ENCODE measurements at places on chromosomes 7 and 10. TPM values are rescaled to one million over a fixed set of nuclear protein-coding genes. Genes with fewer than 3 reads are reported as not detected.

- DNase-seq = no peak
Observed at GRCh38 chr7:5417106-5418071, 6.2 kb downstream of the TNRC18 start.

GRCh38 chr7:106273009-106273668 is 11.6 kb downstream of the NAMPT start:
- no peak for DNase-seq

DNA sequence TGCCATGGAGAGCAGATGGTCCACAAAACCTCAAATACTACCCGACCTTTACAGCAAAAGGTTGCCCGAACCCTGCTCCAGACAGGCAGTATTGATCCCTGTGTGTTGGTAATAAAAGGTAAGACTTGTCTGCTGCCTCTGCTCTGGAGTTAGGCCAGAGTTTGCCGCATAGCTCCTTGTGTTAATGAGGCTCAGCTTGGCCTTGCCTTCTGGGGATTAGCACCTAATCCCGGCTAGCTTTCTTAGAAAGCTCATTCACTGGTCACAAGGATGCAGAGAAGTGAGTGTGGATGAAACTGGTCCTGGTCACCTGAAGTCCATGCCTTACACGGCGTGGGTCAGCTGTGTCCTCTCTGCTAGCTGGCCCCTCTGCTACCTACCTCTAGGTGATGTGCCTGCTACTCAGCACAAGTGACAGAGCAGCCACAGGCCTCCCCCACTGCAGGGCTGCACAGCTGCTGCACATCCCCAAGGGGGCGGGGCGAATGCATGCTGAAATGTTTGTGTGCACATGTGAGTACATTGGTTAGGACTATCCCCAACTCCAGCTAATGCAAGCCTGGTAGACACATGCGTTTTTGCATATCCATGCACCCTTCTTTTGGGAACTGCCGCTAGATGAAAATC is 31.7 kb upstream of the SYPL1 start:
- DNase-seq = no peak

DNA sequence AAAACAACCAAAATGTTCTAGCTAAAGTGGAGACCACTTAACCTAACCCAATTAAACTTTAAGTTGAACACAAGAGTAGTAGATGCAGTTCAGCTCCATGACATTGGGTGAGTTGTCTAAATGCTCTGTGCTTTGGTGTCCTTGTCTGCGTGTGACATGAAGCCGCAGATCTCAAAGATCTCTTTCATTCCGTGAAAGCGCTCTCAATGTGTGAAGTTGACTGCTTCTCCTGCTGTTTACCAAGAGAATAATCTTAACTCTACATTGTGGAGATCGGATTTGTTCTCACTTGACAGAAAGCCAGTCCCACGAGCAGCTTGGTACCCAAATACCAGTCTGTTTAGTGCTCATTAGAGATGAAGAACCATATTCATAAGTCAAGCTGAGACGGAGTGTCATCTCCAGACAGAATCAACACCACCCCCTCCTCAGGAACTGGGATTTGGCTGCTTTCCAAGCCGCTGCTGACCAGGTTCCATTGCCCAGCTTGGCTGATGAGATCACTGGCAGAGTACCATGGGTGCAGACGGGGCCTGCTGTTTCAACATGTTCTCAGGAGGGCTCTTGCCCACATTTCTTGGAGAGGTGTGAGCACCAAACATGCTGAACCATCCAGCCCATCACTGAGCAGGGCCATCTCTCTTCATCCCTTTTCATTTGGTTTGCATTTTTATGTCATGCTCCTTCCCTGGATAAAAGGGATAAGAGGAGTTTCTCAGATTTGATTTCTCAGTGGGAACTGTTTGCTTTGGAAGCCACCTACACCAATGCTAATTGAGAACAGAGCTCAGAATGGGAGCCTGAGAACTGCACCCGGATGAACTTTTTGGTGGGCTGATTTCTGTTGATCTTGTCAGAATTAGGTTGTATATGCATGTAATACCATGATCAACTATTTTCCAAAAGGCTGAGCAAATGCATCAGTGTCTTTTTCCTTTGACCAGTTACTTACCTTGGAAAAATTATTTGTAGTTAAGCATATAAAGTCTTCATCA is 95.8 kb upstream of the AGBL3 start:
- peak; percentile 88 for DNase-seq

GRCh38 chr10:36802490-36803153 is 322.8 kb upstream of the ANKRD30A start:
- DNase-seq = no peak

DNA sequence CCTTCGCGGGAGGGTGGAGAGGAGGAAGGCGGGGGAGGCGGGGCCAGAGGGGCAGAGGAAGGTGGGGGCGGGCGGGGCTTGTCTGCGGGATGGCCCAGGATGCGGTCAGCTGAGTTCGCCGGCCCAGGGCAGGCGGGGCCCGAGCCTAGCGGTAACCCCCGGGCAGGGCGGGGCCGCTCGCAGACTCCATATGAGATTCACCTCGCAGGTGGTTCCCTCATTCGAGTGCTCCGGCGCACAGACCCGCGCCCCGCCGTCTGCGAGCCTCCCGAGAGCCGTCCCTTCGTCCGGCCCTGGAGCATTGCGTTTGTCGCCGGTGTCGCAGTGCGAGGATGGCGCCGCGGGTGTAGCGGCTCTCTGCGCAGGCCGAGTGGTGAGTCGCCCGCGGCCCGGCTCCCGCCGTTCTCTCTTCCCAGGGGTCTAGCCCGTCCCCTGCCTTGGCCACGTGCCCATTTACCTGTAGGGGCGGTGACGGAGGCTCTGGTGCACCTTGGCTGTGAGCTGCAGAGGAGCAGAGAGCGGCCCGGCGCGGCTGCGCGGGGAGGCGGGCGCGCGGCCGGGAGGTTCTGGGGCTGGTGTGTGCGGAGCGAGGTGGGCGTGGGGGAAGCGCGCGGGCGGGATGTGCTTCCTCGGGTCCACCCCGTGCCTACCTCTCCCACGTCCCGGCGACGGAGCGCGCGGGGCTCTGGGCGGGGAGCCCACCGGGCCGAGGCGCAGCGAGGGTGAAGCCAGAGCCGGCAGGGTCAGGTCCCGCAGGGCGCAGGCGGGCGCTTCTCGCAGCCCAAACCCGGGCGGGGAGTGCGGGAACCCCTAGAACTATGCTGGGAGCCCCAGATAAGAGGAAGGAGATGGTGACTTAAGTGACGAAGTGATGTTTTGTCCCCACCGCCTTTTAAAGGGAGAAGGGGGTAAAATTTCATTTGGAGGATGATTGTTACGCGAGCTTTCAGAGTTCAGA is at the start of gene UPP1:
Gene UPP1, plus strand, starts transcription at position 220 of the 958 bp plus-strand sequence. CDS start 5,519 bp downstream, outside the sequence.
- DNase-seq = peak; percentile 75

DNA sequence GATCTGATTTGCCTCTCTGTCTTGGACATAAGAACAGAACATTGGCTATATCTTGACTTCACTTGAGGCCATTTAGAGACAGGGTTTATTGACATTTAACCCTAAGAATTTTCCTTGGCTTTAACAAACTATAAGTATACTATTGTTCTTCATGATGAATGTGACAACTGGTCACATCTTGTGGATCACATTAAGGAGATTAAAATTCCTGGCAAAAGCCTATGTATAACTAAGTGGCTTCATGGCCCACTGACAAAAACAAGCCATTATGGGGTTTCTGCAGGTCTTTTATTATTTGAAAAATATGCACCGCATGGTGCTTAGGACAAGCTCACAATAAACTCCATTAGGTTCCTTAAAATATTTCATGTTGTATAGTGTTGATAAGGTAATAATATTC is 54.8 kb downstream of the THNSL1 start:
- DNase-seq = no peak

The AGMO gene
- not detected for total RNA-seq

GRCh38 chr10:86254081-86254480 is 112.5 kb downstream of the GRID1 start:
- DNase-seq = no peak

DNA sequence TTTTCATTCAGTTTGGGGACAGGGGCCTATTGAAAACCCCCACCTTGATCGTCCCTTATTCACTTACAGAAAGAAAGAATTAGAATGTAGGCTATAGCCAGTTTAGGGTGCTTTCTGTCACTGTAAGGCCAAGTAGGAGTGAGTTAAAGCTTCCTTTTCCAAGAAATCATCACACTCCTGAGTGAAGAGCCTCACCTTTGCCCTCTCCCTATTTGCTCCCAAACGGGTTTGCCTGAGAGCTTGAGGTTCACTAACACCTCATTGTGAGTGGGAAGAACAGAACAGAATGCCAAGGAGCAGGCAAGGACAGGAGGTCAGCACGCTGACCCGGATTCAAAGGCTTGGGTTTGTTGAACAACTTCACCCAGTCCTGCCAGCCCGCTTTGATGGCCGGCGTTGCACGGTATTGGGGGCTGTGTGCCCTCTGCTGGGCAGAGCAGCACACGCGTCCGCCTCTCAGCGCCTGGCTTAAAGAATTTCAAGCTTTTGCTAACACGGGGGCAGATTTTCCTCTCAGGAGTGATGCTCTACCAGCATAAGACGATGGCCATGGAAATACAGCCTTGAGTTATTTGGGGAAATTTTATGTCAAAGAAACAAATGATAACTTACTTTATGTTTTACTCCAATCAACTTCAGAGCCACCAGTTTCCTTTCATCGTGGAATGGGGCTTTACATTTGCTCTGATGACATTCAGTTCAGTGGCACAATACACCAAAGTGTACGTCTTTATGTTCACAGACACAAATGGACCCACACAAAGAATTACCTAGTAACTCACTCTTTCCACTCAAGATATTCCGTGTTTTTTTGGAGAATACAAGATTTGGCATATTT is 470.0 kb downstream of the SUGCT start:
- no peak for DNase-seq

The RNF133 gene
- total RNA-seq = not detected

The OPN1SW gene
- not detected for total RNA-seq

- no peak for DNase-seq
Observed at GRCh38 chr7:38396852-38397251, 123.4 kb upstream of the TARP start.

The GNGT1 gene
- total RNA-seq = not detected

The SPDYE2B gene
- not detected for total RNA-seq

GRCh38 chr7:131244259-131244852 is 83.3 kb upstream of the MKLN1 start:
- DNase-seq = peak; percentile 44

GRCh38 chr7:158246272-158246959 is 341.2 kb downstream of the PTPRN2 start:
- DNase-seq = no peak

- DNase-seq = no peak
Observed at GRCh38 chr7:128738570-128739047, 550 bp upstream of the CALU start.

- DNase-seq = no peak
Observed at GRCh38 chr7:96719164-96719563, 9.5 kb upstream of the SEM1 start.

DNA sequence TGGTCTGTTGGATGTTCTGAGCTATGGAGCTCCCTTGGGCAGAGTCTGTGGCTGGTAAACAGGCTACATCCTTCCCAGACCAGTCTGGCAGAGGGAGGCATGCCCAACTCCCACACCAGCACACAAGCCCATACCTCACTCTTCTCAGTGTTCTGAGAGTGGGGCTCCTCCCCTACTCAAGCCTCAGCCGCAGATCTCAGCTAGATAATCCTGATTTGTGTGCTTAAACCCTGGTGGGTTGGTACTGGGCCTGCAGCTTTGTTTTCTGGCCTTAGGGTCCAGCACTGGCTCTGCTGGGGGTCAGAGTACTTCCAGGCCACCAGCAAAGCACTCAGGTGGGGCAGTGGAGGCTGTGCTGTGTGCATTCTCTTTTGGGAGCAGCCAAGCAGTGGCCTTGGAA is 70.4 kb downstream of the MGAM2 start:
- DNase-seq = no peak

DNA sequence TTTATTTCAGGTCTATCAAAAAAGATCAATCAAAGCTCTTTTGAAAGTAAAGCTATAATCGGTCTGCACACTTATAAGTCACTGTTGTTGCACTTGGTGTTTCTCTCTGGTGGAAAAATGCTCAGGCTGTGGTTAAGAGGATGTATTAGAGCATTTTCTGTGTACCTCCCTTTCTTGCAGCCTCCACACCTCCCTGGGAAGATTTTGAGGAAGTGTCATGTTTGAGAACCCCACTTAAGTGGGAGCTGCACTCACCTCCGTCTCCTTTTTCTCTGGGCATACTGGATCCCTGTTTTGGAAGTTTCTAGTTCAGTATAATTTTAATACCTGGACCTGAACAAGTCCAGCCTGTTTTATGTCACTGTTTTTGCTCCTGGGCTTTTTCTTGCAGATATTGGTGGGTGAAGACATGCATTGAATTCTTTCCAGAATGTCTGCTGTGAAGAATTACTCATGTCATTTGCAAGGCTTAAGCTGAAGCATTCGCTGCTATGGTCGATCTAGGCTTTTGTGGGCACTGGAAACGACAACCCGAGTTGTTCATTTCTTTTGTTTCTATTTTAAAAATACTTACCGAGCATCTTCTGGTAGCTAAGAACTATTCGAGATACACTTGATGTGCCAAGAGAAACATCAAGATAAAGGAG is 36.6 kb downstream of the TCF7L2 start:
- no peak for DNase-seq

- DNase-seq = no peak
Observed at GRCh38 chr10:106479636-106480035, 684.9 kb downstream of the SORCS1 start.

DNA sequence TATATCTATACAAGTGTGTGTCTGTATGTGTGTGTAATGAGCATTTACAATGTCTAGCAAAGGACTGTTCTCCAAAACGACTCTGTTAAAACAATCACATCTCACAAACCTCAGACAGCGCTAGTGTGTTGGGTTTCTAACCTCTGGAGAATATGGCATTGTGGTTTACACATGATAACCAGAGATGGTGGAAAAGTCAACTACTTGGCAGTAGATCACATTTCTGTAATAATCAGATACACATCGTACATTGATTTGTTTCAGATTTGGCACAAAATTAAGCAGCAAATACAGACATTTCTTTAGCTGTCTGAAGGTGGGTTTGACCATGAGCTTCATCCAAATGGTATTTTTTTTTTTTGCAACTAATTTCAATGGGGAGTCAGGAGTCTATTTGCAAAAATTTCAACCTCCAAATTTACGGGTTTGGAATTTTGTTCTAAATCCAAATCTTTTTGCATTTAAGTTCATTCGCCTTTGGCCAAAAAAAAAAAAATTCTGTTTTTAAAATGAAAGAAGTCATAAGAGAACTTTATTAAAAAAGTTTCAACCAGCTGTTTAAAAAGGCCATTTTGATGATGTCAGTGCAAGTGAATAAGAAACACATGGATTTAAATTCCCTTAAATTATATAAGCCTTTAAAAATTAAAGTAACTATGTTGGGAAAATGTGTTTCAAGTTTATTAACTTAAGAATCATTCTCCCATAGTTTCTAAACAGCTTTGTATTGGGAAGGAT is 127.8 kb downstream of the TMEM26 start:
- DNase-seq = no peak

- DNase-seq = no peak
Observed at GRCh38 chr10:61588770-61589211, 73.9 kb upstream of the CABCOCO1 start.

DNA sequence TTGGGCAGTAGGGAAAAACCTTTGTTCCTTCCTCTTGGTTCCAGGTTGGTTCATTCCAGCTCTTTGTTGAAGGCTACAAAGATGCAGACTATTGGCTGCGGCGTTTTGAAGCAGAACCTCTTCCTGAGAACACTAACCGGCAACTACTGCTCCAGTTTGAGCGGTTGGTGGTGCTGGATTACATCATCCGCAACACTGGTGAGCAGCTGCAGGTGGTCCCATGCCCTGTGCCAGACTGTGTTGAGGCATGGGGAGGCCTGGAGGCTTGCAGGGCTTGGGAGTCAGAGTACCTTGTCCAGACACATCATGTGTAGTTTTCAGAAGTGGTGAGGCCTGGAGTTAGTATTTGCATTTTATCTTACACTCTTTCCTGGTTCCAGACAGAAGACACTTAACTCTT is 16.3 kb downstream of the PI4K2A start:
- DNase-seq = no peak

The FXYD4 gene
- total RNA-seq = not detected
